Activated T-cell treated with anti-CD3 and anti-CD28 coated beads for 24 hours (primary cell): ENCODE measurements at places on chromosomes 4 and X.

- DNase-seq: no peak
Measured at GRCh38 chr4:154348657-154349056, 142.9 kb downstream of the DCHS2 start.

- no peak for DNase-seq
Measured at GRCh38 chrX:68841251-68842049, 12.6 kb downstream of the EFNB1 start.

- DNase-seq: no peak
Measured at GRCh38 chr4:38536716-38537115, 127.3 kb upstream of the KLF3 start.

GRCh38 chr4:140305053-140305452 lies 68.4 kb upstream of the SCOC start:
- DNase-seq: no peak

DNA sequence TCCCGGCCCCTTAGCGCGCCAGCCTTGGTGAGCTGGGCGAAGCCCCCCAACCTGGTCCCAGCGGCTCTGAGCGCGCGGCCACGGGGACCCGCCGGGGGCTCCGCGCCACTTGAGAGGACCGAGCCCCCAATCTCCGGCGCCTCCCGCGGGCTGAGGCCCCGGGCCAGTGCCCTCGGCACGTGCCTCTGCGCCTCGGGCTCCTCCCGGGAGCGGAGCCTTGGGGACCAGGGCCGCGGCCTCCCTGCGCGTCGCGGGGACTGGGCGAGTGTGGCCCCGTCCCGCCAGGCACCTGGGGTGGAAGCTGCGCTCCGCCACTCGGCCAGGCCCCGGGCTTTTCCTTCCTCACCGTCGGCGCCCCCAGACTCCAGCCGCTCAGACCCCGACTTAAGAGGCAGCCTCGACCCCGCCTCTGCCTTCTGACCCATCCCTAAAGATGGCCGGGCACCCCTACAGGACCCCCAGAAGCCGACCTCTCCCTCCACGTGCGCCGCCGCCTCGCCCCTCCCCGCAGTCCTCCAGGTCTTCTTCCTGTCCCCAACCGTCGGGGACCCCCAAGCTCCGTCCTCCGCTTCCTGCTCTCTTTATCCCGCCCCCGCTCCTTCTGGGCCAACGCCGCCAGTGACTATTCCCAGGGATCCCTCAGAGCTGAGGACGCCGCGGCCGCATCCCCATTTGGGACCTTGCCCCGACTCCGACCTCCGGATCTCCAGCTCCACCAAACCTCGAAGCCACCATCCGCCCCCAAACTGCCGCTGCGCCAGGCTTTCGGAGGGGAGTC lies 752 bp downstream of the ERAS start:
- no peak for DNase-seq

DNA sequence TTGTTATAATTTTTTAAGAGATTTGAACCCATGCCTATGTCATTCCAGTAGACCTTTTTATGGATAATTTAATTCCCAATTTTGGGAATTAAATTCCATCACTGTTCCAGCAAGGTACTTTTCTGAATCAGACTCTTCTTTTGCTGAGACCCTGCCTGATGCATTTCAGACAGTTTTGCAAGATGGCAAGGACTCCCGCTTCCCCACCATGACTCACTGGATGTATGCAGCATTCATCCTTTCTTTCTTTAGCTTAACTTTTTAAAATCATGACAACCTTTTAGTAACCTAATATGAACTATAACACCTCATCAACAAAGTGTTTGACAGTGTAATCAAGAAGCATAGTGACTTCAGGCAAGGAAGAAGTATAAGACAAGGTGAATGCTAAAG lies 178.1 kb upstream of the LEF1 start:
- DNase-seq: no peak

GRCh38 chr4:28475381-28475780 lies 1614.7 kb downstream of the STIM2 start:
- DNase-seq: no peak

DNA sequence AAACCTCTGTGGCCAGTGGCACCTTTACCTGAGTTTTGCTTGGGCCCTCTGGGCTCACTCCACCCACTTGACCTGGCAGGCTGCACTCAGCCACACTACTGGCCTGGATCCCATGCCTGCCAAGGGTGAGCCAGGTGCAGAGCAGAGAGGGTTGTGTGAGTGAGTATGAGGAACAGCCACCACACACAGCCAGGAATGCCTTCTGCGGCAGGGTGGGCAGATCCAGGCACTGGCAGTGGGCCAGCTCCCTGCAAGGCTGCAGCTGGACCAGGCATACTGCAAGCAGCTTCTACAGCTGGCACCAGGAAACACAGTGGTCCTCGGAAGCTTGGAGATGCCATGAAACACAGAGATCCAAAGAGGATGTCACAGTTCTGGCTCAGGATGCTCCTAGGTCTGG lies 570.1 kb upstream of the ACTRT1 start:
- no peak for DNase-seq

DNA sequence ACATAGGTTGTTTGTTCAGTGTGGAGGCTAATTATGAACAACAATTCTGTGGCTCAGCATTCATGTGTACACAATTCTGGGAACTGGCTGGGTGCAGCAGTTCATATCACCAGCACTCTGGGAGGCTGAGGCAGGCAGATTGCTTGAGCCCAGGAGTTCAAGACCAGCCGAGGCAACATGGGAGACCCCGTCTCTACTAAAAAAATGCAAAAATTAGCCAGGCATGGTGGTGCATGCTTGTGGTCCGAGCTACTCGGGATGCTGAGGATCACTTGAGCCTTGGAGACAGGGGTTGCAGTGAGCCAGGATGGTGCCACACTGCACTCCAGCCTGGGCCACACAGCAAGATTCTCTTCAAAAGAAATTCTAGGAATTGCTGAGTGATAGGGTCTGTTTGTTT lies 4.5 kb upstream of the PPP2R2C start:
- no peak for DNase-seq

DNA sequence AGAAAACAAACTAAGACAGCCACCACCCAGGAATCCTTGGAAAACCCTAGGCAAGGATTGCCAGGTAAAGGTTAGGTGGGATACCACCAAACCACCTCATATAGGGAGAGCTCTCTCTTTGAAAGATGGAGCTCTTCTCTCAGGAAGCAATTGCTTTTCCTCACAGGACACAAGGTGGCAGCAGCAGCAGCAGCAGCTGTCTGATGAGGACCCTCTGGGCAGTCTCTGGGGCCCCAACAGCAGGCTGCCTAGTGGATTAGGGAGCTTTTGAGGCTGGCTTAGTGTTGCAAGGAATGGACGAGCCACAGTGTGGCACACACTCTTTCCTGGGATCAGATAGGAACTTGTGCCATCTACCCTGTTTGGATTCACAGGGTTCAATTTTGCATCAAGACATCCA lies 41.4 kb upstream of the CHRDL1 start:
- no peak for DNase-seq

GRCh38 chr4:140239311-140239710 lies 85.3 kb upstream of the MAML3 start:
- DNase-seq: no peak

DNA sequence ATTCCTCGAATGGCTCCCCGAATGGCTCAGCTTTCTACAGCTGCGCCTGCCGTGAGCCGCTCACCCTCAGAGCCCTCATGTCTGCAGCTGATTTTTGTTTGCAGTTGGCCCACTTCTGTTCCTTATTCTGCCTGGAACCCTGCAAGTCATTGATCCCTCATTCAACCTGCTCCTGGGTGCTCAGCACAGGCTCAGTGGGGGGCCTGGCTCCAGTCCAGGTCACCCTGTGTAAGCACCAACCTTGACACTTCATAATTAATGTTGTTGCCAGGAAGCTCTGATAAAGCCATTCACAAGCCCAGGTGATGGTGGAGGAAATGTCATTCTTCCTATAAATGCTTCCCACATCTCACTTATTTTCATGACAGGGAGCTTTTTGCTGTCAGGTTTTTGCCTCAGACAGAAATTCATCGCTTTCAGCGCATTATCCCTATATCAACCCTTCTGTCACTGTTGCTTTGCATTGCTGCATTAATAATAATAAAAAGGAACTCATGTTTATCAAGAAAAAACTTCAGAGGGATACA lies 85.7 kb downstream of the F11 start:
- DNase-seq: no peak

DNA sequence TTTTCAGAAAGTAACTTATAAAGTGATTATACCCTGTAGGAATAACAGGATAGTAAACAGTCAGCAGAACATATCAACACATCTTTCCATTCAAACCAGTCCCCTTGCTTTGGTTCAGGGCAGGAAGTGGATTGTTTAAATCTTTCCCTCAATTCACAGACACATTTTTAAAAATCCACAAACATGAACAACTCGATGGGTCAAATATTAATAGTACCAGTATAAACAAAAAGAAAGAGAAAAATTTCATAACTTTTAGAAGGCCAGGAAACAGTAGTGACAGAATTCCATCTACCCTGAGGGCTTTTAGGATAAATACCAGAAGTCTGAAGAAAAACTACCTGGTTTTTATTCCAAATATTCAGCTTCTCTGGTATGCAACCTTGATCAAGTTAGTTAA lies 1072.8 kb upstream of the PABPC4L start:
- no peak for DNase-seq

GRCh38 chr4:107006218-107006617 lies 29.9 kb downstream of the DKK2 start:
- no peak for DNase-seq

GRCh38 chrX:2401590-2402360 lies 99.0 kb downstream of the DHRSX start:
- DNase-seq: no peak

DNA sequence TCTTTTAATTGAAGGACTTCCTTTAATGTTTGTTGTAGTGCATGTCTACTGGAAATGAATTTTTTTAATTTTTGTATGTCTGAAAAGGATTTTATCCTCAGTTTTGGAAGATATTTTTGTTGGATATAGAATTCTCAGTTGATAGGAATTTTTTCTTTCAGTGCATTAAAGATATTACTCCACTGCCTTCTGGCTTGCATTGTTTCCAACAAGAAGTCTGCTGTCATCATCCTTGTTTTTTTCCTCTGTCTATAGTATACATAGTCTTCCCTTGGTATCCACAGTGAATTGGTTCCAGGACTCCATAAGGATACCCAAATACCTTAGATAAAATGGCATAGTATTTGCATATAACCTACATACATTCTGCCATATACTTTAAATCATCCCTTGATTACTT lies 33.5 kb downstream of the SCD5 start:
- no peak for DNase-seq
